ENCODE measurements at places on chromosomes 5 and 9.

DNA sequence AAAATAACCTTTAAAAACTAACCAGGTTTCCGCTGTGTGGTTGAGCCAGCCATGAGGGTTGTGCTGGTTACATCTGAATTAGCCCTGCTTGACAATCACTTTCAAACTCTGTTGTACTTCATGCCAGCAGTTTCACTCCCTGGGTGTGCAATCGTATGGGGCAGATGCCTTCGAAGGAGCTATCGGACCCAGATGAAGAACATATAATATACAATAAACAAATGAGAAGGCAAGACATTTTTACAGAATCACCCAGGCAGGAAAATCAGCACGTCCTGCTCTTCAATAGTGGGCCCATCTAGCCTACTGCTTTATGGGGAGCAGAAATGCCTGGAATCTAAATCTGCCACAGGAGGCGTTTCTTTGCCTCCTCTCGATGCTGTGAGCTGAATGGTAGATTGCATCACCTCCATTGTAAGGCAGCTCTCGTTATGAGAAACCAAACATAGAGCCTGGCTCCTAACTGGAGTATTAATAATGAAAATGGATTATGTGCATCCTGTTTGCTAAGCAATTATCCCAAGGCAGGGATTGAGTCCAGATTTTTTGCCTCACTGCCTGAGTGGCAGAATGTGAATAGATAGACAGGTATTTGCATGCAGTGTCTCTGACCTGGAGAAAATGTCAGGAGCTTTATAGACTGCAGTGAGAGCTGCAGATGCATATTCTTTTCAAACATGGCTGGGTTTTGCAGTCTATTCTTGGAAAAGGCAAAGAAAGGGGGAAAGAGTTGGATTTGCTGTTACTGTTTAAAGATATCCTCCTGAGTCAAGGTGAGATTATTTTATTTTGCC lies 143.3 kb upstream of the SMARCA2 start:
- DNase-seq, result no peak

DNA sequence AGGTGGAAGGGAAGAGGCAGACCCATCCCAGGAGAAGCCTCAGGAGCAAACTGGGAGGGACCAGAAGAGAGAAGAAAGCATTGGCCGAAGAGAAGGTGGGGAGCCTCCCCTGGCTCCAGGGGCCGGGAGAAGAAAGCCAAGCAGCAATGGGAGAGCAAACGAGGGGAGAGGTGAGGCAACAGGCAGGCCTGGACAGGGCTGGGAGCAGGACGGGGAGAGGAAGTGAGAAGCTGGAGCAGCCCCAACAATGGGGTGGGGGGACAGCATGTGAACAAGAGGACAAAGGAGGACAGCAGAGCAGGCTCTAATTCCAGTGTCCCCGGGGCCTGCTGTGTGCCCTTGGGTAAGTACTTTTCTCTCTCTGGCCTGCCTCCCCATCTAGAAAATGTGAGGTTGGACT lies 115.3 kb downstream of the PSD2 start:
- no peak for DNase-seq

DNA sequence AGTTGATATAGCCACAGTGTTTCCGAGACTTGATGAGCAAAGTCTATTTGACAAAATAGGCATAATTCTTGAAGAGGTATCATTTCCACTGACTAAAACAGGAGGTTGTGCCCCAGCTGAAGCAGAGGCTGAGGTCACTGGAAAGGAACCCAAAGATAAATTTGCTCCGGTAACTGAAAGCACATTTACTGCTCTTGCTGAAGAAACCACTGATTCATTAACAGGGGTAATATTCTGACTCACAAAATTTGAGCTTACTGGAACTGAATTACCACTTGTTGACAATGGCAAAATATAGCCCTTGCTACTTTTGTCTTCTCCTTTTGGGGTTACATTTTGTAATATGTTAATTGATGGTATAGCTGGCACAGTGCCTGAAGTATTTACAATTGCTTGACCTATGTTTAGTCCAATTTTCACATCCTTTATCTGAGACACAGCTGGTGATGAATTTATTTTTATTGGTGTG lies 30.2 kb downstream of the MLANA start:
- DNase-seq, result no peak

DNA sequence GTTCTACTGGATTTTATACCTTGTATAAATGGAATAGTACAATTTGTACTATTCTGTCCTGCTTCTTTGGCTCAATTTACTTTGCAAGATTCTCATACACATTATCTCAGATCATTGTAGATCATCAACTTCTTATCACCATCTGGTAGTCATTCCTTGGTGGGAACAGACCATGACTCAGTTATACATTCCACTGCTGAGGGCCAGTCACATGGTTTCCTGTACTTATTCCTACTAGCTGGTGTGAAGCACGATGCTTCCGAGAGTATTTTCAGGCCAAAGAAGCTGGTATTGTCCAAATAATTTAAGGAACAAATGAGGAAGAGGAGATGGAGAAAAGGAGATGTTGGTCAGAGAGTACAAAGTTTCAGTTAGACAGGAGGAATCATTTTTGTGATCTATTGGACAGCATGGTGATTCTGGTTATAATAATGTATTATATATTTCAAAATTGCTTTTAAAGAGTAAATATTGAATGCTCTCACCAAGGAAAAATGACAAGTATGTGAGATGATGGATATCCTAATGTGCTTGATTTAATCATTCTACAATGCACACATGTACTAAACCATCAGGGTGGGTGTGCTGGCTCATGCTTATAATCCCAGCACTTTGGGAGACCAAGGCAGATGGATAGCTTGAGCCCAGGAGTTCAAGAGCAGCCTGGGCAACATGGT lies 124.1 kb downstream of the SYK start:
- DNase-seq, result no peak

GRCh38 chr9:7125231-7125630 lies 367.5 kb downstream of the KDM4C start:
- DNase-seq, result no peak

DNA sequence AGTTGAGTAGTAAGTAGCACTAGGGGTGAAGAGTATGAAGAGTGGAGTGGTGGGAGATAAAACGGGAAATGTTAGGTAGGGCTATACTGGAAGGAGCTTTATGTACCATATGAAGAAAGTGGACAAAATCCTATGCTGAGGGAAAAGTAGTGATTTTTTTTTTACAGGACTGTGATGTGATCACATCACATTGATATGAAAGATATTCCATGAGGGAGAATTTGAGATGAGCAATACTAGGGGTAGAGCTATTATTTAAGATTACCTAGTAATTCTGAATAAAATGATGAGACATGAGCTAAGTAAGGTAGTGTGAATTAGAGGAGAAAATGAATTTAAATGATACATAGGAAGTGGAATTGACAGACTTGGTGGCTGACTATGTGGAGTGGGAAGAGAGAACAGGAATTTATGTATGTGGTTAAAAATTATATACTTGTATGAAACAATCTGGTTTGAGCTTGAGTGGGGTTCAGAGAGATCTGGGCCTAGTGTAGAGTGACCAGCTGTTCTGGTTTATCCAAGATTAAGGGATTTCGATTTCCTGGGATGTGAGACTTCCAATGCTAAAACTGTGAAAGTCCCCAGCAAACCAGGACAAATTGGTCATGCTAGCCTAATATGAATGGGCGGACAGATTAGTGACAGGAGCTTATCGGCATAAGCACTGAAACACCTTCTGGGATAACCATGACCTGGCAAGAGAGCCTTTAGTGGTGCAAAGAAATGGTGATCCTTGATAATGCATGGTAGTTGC lies 29.3 kb upstream of the STOM start:
- no peak for DNase-seq

GRCh38 chr5:156020647-156021046 lies 306.3 kb upstream of the SGCD start:
- no peak for DNase-seq

- peak; percentile 55 for DNase-seq
Measured at GRCh38 chr5:31581498-31582099, 49.5 kb downstream of the C5orf22 start.

GRCh38 chr9:10251490-10251889 lies 361.3 kb downstream of the PTPRD start:
- no peak for DNase-seq
